Pancreas (tissue), 10 donors: ENCODE measurements at places on chromosomes 5 and 9. TPM values are rescaled to one million over a fixed set of nuclear protein-coding genes. Genes with fewer than 3 reads are reported as not detected.

The MLANA gene
- not detected for total RNA-seq

The LECT2 gene
- total RNA-seq, result not detected

DNA sequence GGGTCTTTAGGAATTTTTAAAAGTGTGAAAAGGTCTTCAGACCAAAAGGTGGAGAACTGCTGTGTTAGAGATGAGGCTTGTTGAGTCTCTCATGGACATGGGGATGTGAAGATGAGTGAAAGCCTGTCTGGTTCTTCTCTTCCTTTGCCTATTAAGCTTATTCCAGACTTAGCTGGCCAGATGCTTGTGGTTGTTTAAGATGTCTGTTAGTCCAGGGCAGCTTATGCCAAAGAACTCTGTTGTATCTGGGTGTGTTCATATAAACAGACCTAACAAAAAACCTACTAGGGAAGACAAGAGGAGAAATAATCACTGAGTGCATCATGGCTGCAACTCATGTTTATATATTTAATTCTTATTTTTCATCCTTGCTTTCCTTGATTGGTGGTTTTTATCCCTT is 57.5 kb upstream of the NCS1 start:
- H3K4me1 ChIP-seq, result no peaks in the 10 kb centered on the region
- no peak for DNase-seq
- no peak overlapping the region for H3K4me3 ChIP-seq
- H3K27me3 ChIP-seq, result no peaks in the 10 kb centered on the region
- no peak overlapping the region for H3K27ac ChIP-seq
- H3K36me3 ChIP-seq, result no peaks in the 10 kb centered on the region

The PDCD1LG2 gene
- total RNA-seq, result 0.31 TPM
